CD4-positive, CD25-positive, alpha-beta regulatory T cell (primary cell): ENCODE measurements at places on chromosomes 2 and 18.

DNA sequence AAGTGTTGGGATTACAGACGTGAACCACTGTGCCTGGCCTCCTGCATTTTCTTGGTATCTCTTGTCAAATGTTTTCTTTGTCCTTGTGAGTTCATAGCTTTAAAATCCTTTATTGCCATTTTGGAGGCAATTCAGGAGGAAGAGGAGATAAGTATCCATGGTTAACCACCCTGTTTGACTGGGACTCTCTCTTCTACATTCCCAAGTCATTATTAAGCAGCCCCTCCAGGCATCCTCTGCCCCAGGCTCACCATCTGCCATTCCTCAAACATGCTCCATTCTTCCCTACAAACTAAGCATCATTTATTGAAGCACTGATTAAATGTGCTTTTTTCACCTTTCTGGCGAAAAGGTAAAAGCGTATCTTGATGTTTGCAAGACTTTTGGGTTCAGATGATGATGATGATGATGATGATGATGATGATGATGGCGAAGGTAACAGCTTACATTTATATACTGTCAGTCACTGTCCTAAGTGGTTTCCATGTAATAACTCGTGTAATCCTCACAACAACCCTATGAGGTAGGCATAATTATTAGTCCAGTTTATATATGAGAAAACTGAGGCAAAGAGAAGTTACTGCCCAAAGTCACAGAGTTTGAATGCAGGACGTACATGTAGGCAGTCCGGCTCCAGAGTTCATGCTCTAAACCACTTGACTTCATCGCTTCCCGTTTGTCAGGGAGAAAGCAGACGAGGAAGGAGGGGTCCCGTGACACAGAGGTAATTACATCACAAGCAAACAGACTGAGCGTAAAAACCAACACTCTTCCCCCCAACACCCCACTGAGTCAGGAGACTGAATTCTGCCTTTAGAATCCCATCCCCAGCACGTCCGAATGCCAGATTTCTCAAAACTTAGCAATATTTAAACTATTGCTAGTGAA lies 69.7 kb upstream of the ACKR3 start:
- DNase-seq: no peak

DNA sequence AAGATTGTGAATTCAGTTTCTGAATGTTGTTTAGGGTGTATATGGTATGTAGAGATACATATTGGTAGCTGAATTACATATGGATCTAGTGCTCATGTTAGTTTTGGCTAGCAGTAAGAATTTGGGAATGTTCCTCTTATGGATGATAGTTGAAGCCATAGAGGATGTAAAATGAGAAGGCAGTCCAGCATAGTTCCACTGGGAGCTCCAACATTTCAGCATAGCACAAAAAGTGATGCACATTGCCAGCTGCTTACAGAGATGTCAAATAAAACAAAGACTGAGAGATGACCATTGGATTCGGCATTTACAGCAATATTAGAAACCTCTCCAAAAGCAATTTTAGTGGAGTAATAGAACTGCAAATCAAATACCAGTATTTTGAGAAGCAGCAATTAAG lies 77.4 kb downstream of the EML4 start:
- DNase-seq: no peak

- DNase-seq: no peak
Observed at GRCh38 chr2:110877031-110877827, 144.9 kb downstream of the ACOXL start.

DNA sequence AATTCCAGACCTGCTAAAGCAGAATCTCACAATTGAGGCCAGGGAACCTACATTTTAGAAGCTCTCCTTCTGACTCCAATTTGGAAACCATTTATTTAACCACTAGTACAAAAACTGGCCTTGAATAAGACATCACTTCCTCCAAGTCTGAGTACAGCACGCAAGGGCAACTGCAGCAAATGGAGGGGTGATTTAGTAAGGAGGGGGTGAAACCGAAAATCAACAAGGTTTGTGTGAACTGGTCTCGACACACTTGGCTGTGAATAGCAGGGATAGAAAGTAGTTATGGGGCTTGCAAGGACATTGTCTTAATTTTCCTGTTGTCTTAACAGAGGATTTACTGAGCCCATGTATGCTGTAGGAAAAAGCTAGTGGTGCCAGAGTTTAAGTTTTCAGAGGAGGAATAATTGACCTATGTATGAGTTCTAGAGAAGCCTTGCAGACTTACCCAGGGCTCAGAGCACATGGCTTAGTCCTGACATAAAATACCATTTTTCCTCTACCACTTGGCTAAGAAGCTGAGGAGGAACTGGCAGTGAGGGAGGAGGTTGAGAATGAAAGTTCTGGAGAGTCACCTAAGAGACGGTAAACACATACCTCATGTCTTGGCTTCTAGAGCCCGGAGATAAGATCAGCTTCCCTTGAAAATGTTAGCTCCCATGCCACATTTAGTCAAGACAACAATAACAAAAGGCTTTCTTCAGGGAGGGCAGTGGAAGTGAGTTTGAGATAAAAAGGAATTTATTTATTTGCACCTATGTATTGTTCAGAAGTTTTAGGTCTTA lies 114.8 kb downstream of the SMAD2 start:
- no peak for DNase-seq

GRCh38 chr18:69992776-69993175 lies 45.1 kb upstream of the CD226 start:
- no peak for DNase-seq

- DNase-seq: no peak
Observed at GRCh38 chr2:62556086-62556485, 50.1 kb upstream of the TMEM17 start.

GRCh38 chr18:78587096-78587495 lies 392.5 kb upstream of the SALL3 start:
- no peak for DNase-seq

- DNase-seq: no peak
Observed at GRCh38 chr2:80519121-80519643, 214.6 kb upstream of the LRRTM1 start.

DNA sequence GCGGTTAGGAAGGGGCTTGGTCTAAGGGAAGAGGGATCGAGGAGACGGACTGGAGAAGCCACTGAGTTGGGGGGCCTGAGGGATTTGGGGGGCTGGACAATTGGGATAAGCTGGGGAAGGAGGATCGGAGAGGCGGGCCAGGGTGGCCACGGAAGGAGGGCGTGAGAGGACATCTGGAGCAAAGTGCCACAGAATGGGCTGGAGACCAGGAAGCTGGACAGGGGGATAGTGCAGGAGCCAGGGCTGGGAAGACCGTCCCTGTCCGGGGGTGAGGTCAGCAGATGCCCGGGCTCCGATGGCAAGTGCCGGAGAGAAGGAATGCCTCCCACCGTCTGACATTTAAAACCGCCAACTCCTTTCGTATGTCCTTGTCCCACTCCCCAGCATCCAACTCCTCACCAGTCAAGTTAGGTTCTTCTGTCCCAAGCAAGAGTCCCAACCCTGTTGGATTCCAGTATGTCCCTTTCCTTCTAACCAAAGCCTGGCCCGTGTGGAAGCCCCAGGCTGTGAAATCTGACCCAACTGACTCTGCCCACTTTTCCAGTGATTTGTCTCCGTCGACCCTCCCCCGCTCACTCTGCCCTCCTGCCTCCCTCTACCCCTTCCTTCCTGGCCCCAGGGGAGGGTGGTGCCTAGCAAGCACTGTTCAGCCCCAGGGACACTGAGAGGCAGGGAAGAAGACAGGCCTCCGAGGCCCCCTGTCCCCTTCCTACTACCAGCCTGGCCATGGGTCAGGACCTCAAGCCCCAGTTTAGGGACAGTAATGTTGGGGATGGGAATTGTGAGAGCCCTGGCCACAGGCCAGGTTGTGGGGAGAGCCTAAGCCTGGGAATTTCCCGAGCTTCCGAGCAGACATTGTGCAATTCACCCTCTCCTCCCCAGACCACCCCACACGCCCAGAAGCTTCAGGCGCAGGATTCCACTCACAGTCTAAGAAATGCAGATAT lies 31.5 kb upstream of the TMBIM1 start:
- DNase-seq: no peak

GRCh38 chr2:199471443-199472057 lies 13.8 kb upstream of the SATB2 start:
- no peak for DNase-seq

GRCh38 chr2:68099260-68099659 lies 36.5 kb upstream of the C1D start:
- DNase-seq: no peak

DNA sequence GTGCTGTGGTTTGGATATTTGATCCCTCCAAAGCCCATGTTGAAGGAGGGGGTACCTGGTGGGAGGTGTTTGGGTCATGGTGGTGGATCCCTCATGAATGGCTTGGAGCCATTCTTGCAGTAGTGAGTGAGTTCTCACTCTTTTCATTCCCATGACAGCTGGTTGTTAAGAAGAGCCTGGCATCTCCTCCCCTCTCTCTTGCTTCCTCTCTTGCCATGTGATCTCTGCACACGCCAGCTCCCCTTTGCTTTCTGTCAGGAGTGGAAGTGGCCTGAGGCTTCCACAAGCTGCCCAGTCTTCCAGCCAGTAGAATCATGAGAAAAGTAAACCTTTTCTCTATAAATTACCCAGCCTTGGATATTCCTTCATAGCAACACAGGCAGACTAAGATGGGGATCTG lies 8.6 kb downstream of the ADD2 start:
- no peak for DNase-seq

- DNase-seq: no peak
Observed at GRCh38 chr2:240789501-240790369, 30.3 kb downstream of the KIF1A start.

DNA sequence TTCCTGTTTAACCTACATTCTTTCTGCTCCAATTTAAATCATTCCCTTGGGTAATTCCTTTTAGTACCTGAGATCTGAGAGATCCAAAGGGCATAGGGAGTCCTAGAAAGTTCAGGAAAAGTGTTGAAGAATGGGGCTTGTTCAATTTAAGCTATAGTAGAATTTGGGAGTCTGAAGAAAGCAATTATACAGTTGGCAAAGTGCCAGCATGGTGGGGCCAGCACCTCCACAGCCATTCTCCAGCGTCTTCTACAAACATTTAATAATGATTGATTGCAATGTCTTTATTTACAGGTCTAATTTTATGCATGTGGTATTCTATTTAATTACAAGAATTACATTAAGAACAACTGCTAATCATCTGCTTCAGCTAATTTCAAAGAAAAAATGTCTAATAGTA lies 957.7 kb upstream of the GYPC start:
- DNase-seq: no peak

DNA sequence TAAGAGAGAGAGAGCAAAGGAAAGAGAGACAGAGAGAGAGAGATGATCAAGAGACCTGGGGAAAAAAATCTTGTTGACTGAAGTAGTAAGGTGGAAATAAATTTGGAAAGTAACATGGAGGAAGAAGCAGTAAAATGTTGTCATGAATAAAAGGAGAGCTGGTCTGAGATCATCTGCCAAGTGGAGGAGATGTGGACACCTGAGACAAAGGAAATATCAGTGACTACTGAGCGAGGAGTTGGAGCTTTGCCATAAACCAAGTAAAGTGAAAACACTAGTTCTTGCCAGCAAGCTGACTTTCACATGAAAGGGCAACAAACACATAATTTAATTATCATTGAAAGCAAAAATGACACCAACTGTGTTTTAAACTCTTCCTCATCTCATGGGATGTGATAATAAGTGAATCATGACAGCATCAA lies 49.0 kb upstream of the DSG1 start:
- DNase-seq: no peak

DNA sequence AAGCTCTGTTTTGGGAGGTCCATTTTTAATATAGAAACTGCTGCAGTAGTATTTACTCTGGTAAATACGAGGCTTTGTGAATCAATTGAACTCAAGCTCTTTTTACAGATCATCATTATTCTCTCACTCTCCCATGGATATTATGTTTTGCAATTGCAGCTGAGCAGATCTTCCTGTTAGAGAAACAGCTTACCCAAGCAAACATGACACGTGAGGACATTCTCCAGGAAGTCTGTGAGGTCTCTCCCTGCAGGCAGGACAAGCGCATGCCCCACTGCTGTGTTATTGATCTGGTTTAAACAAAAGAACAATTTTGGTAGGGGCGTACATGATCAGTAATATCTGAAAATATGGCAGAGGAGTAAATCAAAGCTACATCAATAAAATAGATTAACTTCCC lies 72.1 kb downstream of the COL6A3 start:
- DNase-seq: no peak

GRCh38 chr18:60452421-60452820 lies 79.8 kb upstream of the MC4R start:
- no peak for DNase-seq

GRCh38 chr2:166671235-166671634 lies 177.2 kb upstream of the SCN7A start:
- DNase-seq: no peak

- DNase-seq: no peak
Observed at GRCh38 chr2:10341193-10341592, 38.5 kb downstream of the HPCAL1 start.

DNA sequence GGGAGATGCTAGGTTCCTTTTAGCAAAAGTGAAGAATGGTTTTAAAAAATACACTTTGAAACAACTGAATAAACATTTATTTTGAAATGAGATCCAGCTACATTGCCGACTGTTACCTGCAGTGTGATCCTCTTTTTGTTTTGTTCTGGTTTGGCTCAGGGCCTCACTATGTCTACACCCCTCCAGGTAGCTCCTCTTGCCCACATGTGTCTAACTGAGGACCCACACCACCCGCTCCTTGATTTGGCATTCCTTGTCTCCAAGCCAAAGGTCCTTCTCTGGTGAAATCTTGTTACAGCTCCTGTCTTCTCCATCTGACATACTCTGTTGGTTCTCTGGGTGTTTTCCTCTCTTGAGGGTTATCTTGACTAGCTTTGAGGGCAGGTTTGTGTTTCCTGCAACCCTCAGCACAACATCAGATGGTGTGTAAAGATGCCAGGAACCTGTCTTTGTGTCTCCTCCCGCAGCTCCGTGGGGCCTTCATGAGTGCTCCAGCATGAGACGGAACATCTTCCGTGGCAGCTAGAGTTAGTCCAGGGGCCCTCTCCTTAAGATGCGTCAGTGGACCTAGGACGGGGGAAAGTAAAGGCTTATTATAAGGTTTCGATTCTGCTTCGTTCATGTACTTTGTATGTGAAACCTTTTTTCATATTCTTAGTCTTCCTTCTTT lies 32.1 kb downstream of the MAP4K4 start:
- DNase-seq: peak; percentile 59
